ENCODE measurements at places on chromosomes 7 and 10.

- no peak for DNase-seq
These were observed 67.6 kb upstream of the ADAM12 start for GRCh38 chr10:126455766-126456405.

DNA sequence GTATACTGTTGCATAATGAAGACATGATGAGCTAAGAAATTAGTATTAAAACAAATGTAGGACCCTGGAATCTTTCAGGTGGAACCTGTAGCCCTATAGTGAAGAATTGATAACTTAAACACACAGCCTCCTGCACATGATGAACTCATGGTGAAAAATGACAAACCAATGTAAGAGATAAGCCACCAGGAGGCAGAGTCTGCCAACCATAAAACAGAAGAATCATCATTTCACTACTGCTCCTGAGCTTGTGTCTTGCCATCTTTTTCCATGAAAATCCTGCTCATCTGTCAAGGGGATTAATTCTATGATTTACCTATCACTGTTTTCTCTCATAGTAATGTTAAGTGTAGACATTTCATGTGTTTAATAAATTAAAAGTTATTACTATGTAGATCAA is 363.9 kb downstream of the MALRD1 start:
- peak; percentile 8 for DNase-seq

- DNase-seq, result no peak
These were observed 110.9 kb upstream of the FAM180A start for GRCh38 chr7:135859538-135859937.

DNA sequence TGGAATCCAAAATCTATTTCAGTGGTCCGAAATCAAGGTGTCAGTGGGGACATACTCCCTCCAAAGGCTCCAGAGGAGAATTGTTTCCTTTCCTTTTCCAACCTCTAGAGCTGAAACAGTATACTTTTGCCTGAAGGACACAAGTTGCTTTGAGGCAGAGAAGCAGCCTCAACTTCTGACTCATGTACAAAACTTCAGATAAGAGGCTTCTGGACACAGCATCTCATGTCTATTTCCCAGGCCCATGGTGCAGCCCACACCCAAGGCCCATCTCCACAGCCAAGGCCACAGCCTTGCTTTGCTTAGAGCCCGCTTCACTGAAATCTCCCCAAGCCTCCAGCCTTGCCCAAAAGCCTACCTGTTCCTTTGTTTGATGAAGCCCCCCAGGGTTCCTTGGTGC is 68.9 kb downstream of the ZNF467 start:
- no peak for DNase-seq

DNA sequence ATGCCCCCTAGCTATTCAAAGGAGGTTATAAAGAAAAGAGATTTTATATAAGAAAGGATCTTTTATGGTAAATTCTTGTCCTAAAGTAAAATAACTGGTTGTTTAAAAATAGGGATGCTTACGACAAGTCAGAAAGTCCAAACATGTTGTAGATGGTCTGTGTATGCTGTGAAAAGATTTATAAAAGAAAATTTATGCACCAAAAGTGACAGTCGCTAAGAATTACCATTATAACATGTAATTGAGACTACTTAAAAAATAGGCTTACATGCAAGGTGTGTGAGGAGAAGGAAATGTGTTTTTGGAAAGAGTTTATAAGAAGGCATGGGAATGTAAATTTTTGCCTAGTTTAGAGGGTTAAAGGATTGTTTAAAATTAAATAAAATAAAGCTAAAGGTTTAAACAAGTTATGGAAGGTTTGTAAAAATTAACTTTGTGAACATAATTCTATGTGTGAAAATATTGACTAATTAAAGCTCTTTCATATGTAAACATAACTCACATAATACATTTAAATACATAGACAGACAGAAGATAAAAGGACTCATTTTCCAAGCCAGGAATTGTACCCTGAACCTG is 118.5 kb downstream of the LYZL1 start:
- no peak for DNase-seq

- DNase-seq, result no peak
These were observed 614.7 kb downstream of the PARD3 start for GRCh38 chr10:34200355-34200901.

GRCh38 chr7:133828906-133829305 is 298.2 kb upstream of the LRGUK start:
- no peak for DNase-seq

DNA sequence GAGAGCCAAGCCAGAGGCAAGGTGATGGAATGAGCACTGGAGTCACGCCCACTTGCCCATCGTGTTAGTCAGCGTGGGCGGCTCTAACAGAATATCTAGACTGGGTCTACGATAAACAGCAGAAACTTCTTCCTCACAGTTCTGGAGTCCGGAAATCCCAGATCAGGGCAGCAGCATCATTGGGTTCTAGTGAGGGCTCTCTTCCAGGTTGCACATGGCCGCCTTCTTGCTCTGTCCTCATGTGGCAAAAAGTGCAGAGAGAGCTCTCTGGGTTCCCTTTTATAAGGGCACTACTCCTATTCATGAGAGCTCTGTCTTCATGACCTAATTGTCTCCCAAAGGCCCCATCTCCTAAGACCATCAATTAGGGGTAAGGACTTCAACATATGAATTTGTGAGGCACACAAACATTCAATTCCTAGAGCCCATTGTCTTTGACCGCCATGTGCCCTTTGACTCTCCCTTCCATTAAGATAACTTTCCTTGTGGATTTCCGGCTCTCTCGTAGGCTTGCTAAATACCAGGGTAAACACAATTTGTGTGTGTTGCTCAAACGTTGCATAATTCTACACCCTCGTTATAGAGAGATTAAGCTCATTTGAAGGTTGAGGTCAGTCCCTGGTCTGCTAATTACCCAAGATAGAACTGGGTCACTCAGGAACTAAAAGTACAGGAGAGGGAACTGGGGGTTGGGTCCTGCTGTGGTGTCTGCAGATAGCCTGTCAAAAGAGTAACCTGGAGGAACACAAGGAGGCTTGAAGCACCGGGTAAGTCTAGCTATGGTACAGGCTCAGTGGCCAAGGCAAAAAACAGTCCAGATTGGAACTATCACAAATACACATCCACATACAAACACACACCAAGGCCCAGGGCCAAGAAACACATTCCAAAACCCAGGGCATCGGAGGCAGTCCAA is 28.7 kb upstream of the USP6NL start:
- no peak for DNase-seq

- no peak for DNase-seq
These were observed 41.4 kb upstream of the PITRM1 start for GRCh38 chr10:3213758-3214515.

DNA sequence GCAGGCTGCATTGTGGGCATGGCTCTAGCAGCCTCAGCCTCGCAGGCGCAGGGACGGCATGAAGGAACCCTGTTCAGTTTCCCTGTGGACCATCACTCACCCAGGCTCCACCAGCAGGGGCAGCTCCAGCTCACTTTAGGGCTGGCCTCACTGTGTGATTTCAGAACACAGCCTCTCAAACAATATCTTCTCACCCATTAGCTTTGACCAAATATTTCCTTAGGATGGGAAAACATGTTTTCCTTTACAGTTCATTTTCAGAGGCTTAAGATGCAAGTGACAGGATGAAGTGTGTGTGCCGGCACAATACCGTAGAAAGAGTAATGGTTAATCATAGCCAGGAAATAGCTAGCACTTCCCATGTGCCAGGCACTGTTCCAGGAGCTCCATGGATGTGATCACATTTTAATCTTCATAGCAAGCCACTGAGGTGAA is 58.2 kb downstream of the LANCL2 start:
- no peak for DNase-seq

DNA sequence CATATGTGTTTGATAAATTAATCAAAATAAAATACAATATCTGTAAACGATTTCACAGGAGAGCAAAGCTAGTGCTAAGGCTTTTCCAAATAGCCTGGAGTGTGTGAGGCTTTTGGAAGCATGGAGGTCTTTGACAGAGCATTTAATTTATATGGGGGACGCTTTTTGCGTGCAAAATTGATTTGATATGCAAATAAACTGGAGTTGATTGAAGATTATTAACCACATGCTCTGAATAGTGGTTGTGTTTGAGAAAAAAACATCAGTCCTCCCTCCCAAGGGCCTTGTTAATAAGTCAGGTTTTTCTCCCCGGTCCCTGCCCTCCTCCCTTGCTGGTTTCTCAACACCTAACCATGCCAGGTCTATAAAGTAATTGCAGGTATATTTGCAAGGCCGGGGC is 85.1 kb upstream of the FGFR2 start:
- no peak for DNase-seq

DNA sequence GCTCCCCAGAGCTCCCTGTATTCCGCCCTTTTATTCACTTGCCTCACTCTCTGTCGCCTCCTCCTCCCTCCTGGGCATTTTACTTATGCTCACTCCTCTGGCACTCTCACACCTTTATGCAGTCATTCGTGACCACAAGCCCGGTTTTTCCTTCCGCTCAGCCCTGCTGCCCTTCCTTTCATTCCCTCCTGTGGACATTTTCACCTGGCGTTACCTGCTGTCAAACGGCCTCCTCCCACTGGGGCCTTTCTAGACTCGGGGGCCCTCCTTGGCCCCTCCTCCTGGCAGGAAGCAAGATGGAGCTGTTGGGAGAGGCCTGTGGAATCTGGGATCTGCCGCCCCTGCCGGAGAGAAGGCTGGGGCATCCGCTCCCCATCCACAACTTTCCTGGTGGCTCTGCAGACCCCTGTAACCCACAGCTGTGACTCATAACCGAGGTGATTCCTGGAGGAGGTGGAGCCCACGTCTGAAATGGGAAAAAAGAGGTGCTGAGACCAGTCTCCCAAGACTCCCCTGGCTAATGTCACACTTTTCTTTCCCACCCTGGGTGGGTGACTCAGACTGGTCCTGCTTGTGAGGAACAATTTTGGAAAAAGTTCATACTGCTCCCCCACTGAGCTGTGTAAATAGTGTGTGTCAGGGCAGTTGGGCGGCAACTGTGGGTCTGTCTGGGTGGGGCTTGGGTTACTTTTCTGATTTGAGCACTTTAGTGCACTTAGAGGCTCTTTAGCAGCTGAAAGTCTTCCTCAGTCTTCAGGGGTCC is 1.2 kb downstream of the VCL start:
- DNase-seq, result no peak

DNA sequence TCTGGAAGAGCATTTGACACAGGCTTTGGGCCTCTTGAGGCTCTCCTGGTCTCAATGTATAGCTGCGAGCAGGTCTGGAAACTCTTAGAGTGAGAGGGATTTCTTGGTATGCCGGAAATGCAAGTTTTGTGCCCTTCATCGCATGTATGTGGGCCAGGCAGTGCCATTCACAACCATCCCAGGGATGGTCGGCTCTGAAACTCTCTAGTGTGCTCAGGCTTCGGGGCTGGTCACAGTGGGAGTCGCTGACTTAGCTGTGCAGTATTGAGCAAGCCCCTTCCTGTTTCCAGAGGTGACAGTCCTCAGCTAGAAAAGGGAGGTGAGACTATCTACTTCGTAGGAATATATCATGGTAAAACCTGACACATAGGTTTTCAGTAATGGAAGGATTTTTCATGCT is 2.0 kb upstream of the AOAH start:
- no peak for DNase-seq

- DNase-seq, result no peak
These were observed 34.1 kb downstream of the DAGLB start for GRCh38 chr7:6413637-6414036.

DNA sequence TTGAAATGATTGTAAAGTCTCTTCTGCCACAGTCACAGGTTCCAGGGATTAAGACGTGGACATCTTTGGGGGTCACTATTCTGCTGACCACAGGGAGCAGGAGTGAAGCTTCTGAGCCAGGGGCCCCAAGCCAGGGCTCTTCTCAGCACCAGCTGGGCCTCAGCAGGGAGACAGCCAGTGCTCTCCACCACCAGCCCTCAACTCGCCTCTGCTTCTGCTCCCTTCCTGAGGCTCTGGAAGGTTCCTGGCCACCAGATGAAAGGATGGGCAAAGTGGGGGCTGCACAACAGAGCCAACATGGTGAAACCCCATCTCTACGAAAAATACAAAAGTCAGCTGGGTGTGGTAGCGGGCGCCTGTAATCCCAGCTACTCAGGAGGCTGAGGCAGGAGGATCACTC is 11.2 kb upstream of the CRYGN start:
- no peak for DNase-seq

GRCh38 chr10:25226775-25227682 is 52.2 kb downstream of the GPR158 start:
- DNase-seq, result peak; percentile 30

- DNase-seq, result no peak
These were observed 861 bp downstream of the NRBF2 start for GRCh38 chr10:63133821-63134557.

- no peak for DNase-seq
These were observed 36.7 kb downstream of the CDK6 start for GRCh38 chr7:92799446-92800211.

DNA sequence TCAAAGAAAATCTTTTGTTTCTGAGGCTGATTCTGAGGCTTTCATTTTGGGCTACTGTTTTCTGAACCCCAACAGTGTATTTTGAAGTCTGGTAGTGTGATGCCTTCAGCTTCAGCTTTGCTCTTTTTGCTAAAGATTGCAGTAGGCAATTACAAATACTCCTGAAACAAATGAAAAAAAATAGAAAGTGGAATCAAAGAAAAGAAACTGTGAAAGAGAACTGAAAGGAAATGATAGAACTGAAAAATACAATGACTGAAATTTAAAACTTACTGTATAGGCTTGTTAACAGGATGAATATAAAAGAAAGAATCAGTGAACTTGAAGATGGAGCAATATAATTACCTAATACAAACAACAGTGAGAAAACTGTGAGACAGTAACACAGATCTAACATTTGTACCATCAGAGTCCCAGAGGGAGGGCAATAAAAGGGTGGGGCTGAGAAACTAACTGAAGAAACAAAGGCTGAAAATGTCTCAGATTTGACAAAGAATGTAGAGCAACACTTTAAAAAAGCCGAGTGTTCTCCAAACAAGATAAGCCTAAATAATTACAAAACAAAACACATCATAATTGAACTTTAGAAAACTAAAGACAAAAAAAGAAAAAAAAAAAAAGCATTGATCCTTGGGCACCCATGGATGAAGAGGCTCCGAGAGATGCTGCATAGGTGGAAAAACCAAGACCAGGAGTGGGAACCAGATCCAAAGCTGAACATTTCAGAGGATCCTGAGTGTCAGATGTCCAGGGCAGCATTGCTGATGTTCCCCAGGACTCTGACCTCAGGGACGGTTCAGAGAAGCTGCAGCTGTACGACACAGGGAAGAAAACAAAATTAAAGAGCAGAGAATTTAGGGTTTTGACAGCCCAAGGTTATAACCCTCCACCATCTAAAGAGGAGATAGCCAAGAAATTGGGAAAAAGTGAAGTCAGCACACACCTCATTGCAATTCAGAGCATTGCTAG is 223.2 kb upstream of the IGFBP3 start:
- DNase-seq, result no peak

Data from Jurkat, Clone E6-1 (cell line).